ENCODE measurements at places on chromosomes 12 and 14. TPM values are rescaled to one million over a fixed set of nuclear protein-coding genes. Genes with fewer than 3 reads are reported as not detected.
A peak's percentile ranks its signal among the peaks of the same experiment; 100 is the strongest.

- DNase-seq: no peak
Observed at GRCh38 chr12:76489737-76490136, 69.8 kb downstream of the OSBPL8 start.

- DNase-seq: peak; percentile 20
Observed at GRCh38 chr12:80838708-80839107, 99.0 kb downstream of the LIN7A start.

- no peak for DNase-seq
Observed at GRCh38 chr12:11186837-11187236, at the start of gene TAS2R42. Gene TAS2R42 (minus strand): TSS chr12:11186937. CDS start chr12:11186937, 0 bp downstream.

- DNase-seq: peak; percentile 58
Observed at GRCh38 chr12:5480218-5480937, 48.5 kb downstream of the NTF3 start.

DNA sequence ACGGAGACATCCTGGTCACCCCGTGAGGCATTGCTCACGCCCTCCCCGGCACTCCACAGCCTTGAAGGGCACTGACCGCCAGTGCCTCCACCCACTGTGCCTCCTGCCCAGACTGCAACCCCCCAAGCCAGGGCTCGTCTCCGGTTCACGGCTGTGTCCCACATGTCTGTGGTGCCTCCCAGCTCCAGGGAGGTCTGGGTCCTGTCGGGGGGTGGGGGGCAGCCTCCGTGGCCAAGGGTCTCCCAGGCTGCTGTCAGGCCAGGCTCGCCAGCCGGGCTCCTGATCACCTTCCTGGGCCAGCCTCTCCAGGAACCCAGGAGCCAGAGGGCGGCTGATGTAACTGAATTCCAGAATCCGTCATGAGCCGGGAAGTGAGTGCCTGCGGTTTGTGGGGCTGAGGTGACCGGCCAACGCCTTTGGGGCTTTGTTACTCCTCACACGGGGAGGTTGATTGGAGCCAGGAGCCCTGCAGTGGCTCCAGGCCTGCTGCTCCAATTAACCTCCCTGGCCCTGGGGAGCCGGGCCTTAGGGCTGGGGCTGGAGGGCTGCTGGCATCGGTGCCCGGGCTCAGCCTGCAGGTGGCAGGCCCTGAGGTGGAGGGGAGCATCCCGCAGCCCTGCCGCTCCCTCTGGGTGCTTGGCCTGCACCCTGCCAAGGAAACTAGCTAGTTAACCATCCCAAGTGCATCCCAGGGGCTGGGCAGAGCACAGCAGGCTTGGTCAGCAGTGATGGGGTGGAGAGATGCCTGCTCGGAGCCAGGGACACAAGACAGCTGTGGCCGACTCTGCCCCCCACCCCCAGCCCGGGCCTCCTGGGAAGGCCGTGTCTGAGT, 36.4 kb upstream of the FBRSL1 start:
- DNase-seq: no peak

GRCh38 chr12:15800278-15800677, 11.1 kb upstream of the EPS8 start:
- DNase-seq: no peak

GRCh38 chr12:132146098-132146497, 1.8 kb downstream of the NOC4L start:
- DNase-seq: no peak

DNA sequence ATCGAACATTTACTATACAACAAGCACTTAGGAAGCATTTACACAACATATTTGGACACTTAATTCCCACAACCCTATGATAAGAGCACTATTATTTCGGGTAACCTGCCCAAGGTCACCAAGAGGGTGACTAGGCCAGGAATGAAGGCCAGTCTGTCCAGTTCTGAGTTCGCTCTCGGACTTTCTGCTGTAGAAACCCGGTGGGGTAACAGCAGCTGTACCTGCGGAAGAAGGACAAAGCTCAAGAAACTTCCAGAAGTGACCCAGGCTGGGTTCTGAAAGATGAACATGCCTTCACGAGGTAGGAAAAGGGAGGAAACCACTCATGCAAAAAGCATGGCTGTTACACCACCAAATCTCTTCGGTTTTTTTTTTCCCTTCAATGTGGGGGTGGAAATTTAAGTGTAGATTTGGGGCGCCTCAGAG, 10.8 kb downstream of the PLA2G1B start:
- DNase-seq: no peak

DNA sequence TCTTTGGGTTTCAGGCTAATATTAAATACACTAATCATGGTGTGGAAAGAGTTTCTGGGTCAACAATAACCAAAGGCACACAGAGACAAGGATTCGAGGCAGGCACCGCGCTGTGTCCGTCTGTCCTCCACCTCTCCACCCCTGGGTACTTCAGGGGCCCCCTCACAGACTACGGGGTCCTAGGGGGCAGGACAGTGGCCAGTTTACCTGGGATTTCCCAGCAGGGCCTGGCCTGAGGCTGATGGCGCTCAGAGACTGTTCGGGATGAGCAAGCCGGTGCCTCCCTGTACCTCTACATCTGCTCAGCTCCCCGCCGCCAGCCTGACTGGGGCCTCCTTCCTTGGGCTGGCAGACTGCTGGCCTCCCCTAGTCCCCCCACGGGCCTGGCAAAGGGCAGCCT, 18.1 kb upstream of the EIF5 start:
- no peak for DNase-seq

GRCh38 chr12:8913702-8914032, 642 bp upstream of the PHC1 start:
- DNase-seq: no peak

GRCh38 chr12:68559984-68560850, 50.5 kb upstream of the RAP1B start:
- peak; percentile 48 for DNase-seq

DNA sequence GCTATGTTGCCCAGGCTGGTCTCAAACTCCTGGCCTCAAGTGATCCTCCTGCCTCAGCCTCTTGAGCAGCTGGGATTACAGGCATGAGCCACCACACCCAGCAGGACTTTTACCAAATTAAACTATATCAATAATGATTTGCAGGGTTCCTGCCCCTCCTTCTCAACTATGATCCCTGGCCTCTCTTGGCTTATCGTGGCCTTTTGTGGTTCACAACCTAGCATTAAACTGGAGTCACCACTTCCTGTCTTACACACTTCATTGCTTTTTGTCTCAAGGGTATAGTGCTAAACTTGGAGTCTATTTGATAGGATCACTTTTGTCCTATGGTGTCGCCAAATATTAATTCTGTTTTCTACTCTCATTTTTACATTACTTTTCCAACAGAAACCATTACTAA, 64.5 kb downstream of the SEC23A start:
- no peak for DNase-seq

GRCh38 chr14:100049220-100049619, 16.0 kb upstream of the EVL start:
- no peak for DNase-seq

- DNase-seq: no peak
Observed at GRCh38 chr14:99264691-99265450, 7.1 kb downstream of the BCL11B start.

GRCh38 chr12:1716911-1717310, 26.0 kb downstream of the ADIPOR2 start:
- no peak for DNase-seq

DNA sequence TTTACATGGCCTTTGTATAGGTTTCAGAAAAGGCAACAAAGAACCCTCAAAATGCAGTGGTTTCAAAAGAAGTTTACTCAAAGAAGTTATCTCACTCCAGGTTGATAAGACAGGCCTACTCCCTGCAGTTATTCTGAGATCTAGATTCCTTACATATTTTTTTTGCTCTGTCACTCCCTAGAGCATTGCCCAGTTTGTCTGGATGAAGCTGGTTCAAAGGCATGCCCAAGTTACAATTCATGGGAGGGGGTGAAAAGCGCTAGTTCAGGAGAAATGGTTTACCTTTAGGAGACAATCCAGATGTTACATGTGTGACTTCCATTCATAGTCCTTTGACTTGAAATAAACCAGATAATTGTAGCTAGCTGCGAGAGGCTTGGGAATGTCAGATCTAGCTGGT, 115.0 kb downstream of the TPH2 start:
- no peak for DNase-seq

GRCh38 chr14:95069018-95069417, 88.3 kb downstream of the DICER1 start:
- DNase-seq: no peak

DNA sequence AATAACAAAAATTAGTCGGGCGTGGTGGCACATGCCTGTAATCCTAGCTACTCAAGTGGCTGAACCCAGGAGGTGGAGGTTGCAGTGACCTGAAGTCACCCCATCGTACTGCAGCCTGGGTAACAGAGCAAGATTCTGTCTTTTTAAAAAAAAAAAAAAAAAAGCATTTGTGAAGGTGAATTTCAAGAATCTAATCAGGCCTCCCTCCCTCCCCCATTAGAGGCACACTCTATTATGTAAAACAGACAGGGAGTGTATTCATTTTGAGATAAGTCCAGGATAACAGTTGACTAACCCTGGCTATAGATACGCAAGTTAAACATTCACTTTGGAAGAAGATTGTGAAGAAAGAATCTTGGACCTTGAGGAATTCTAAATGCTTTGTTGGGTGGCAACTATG, 2.9 kb downstream of the RESF1 start:
- no peak for DNase-seq

GRCh38 chr12:22536346-22536945, 7.9 kb downstream of the C2CD5 start:
- no peak for DNase-seq

The RNASE7 gene
- 0.12 TPM for polyA plus RNA-seq

The MYRFL gene
- 3.2 TPM for polyA plus RNA-seq

The SLC39A2 gene
- polyA plus RNA-seq: 0.14 TPM

The DTX1 gene
- 3.3 TPM for polyA plus RNA-seq

The ZNF891 gene
- 8.2 TPM for polyA plus RNA-seq

The CCDC197 gene
- not detected for polyA plus RNA-seq

The FAM186B gene
- 3.5 TPM for polyA plus RNA-seq

The EML5 gene
- 1.8 TPM for polyA plus RNA-seq

The AQP2 gene
- polyA plus RNA-seq: 0.58 TPM

The GNB3 gene
- 8.4 TPM for polyA plus RNA-seq

The AHNAK2 gene
- polyA plus RNA-seq: 1.6 TPM

The ALDH6A1 gene
- polyA plus RNA-seq: 31.7 TPM

The RNASE9 gene
- not detected for polyA plus RNA-seq

The DTD2 gene
- 25.4 TPM for polyA plus RNA-seq

The KIF5A gene
- polyA plus RNA-seq: 4.7 TPM

All from right lung (tissue), 10 donors.